Activated B cell treated with CpG ODN at 0.5 μM for 24 hours (primary cell): ENCODE measurements at places on chromosomes 3 and 15.

GRCh38 chr3:71120012-71120411 is 463.5 kb downstream of the FOXP1 start:
- no peak for DNase-seq

DNA sequence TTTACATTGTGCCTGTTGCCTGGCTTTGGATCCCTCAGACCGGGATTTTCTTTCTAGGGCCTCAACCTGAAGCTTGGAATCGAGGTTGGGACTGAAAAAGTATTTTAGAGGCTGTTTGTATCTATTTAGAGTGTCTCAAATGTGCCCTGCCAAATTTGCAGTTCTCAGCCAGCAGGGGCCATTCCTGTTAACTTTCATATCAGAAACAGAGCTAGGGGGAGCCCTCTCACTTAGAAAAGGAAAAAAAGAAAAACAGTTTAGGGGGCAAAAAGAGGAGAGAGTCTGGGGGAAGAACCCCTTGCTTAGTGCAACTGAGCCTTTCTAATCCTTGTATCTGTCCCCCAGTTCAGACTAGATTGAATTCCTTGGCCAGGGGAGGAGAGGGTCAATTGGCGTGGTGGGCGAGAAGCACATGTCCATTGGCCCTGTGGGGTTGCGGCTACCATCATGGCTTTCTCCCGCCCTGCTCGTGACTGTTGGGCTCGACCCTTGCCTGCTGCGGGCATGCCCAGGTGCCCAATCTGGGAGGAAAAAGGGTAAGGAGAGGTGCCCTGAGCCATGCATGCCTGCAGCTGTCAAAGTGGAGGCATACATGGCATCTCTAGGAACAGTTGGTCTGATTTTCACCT is 101.6 kb downstream of the CFAP44 start:
- no peak for DNase-seq

DNA sequence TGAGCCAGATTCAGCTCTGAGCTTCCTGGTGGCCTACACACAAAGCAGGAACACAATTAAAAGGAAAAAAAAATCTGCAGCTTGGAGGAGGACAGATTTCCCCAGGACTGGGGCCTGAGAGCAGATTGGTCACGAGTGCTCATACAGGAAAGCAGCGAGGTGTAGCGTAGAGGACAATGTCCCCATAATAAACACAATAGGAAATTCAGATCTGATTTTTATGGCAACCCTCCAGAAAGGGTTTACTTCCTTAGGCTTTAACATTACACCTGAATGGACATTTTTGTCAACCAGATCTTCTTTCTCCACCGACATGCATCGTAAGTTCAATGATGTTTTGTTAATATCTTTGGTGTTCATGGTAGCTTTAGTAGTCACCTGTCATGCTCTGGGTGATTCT is 23.3 kb downstream of the SLC6A20 start:
- no peak for DNase-seq

GRCh38 chr3:46895204-46895660 is 17.7 kb downstream of the PTH1R start:
- peak; percentile 76 for DNase-seq

DNA sequence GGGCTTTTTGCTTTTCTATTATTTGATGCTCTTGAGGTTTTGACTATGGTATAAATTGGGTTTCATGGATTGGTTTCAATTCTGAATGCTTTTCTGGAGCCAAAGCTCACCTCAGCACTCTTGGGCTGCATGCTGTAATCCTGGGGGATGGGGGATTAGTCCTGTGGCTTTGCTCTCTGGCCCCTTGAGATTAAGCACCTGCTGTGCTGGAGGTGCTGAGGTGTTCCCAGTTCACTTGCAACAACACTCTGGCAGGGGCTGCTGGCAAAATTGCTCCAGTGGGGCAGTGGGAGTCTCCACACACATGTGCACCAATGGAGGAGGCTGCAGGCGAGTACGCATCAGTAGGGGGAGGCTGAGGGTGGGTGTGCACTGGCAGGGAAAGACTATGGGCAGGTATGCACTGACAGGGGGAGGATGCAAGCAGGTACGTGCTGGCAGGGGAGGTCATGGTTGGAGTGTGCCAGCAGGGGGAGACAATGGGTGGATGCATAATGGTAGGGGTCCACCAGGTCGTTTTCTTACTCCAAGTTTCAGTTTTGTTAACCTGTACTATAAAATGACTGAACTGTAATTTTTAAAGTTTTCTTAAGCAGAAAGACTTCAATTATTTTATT is 489.2 kb downstream of the FGF12 start:
- DNase-seq: no peak

GRCh38 chr15:31402511-31403056 is 75.9 kb downstream of the KLF13 start:
- no peak for DNase-seq

GRCh38 chr3:112086875-112087524 is 811 bp downstream of the C3orf52 start:
- no peak for DNase-seq

GRCh38 chr3:133475245-133476010 is 75.6 kb downstream of the BFSP2 start:
- DNase-seq: no peak

DNA sequence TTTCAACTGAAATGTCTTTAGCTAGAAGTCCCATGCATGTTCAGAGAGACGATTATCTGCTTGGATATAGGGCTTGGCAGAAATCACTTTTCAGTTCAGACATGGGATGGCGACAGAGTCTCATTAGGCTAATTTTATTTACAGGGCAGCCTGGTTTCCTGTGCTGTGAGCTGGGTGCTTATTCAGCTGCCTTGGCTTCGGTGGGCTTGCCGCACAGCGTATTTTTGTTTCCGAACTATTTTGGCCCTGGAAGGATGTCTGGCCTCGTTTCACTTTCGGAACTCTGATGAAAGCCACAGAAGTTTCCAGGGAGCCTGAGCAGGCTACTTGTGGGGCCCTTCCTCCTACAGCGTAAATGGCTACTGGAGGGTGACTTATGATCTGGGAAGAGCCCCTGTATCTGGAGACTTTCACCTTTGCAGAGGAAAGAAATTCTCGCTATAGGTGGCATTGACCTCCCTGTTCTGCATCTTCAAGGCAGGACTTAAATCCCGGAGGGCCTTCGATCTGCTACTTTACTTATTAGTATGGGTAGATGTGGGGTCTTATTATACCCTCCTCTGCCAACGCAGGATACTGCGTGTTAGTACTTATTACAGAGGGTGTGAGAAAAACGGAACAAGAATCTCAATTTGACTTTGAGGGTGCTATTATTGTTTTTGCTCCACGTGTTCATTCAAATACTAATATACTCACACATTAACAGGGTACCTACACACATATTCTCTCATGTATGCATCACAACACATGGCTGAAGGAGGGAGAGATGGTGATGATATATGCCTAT is 364.0 kb upstream of the RBMS3 start:
- DNase-seq: no peak

DNA sequence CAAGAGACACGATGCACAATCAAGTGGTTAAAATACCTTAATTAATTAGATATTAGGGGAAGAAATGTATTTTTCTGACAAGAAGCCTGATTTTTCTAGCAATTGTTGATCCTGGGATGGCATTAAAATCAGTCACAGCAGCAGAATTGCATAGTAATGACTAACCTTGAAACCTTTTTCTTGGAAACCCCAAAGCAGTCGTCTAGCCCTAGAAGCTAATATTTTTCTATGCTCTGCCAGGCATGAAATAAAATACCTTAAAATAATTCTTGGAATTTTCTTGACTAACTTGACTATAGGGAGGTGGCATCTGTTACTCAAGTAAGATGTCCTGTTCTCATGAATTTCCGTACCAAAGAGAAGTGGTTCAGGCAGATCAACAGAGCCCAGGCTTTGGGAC is 204.1 kb downstream of the THRB start:
- no peak for DNase-seq

GRCh38 chr3:105933871-105934270 is 65.1 kb upstream of the CBLB start:
- DNase-seq: no peak

- DNase-seq: no peak
Observed at GRCh38 chr3:20861454-20861853, 675.4 kb upstream of the SGO1 start.

GRCh38 chr3:178690571-178690970 is 154.3 kb downstream of the KCNMB2 start:
- no peak for DNase-seq

DNA sequence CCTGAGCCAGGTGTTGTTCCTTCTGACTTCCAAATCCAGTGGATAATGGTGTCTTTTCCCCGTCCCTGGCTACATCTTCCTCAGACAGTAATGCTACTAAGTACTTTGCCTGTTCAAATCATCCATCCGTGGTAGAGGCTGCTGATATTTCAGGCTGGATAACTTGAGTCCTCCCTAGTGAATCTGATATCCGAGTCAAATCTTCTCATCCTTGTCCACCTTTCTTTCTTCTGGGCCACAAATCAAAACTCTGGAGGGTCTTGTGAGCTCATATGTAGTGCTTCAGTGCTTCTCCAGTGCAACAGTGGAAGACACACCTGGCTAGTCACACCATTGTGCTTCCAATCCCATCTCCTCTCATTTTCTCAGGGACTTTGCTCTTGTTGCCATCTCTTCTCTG is 11.2 kb downstream of the SH3GL3 start:
- no peak for DNase-seq

- no peak for DNase-seq
Observed at GRCh38 chr3:72439321-72440183, 408.7 kb downstream of the SHQ1 start.

DNA sequence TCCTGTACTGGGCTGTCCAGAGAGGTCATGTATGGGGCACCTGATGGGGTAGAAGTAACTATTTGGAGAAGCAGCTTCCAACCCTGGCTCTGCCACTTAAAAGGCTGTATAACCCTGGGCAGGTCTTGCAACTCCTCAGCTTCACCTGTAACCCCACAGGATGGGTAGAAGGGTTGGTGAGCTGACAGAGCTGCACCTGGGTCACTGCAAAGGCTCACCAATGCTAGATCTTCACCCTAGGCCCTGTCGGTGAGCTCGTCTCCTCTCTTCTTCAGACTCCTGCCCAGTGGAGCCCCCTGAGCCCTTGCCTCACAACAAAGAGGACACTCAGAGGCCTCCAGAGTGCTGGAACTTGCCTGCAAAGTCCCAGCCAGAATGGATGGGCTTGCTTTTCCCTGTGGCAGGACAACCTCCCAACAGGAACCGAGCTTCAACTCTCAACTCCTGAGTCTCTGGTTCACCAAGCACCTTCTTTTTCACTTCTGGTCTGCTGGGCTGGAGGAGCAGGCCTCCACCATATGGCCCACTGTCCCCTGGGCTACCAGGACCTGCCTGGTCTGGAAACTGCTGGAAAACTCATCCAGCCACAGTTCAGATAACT is 45.9 kb downstream of the XXYLT1 start:
- DNase-seq: no peak

DNA sequence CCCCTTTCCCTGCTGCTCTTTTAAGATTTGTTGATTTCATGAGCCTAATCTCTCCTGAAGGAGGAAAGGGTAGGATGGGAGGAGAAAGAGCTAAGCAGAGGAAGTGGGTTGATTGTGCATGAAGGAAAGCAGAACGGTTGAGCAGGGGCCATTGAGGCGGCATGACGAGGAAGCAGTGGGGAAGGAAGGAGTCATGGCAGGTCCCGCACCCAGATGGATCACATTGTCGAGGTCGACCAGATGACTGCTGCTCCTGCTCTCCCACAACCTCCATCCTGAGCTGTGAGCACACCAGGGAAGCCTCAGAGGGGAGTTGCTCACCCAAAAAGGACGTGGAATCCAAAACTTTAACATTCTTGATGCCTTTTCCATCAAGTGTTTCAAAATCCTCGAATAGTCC is 42.8 kb downstream of the ABTB1 start:
- no peak for DNase-seq

- DNase-seq: no peak
Observed at GRCh38 chr3:135538123-135538522, 427.4 kb upstream of the PPP2R3A start.

- no peak for DNase-seq
Observed at GRCh38 chr3:138653567-138653966, 45.0 kb downstream of the FAIM start.

GRCh38 chr3:41525303-41526064 is 326.2 kb downstream of the CTNNB1 start:
- no peak for DNase-seq

- no peak for DNase-seq
Observed at GRCh38 chr15:96544162-96544756, 213.8 kb downstream of the NR2F2 start.

GRCh38 chr3:71152892-71153265 is 430.6 kb downstream of the FOXP1 start:
- DNase-seq: no peak

DNA sequence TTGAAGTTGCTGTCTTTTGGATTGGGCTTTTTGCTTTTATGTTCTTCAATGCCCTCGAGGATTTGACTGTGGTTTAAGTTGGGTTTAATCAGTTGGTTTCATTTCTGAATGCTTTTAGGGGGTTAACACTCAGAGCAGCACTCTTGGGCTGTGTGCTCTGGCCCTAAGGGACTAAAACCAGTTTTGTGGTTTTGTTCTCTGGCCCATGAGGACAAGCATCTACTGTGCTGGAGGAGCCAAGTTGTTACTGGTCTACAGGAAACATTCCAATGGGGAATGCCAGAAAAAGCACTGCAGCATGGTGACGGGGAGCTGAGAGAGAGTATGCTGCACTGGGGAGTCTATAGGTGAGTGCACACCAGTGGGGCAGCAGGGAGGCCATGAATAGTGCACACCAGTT is 596.9 kb downstream of the ZBBX start:
- DNase-seq: no peak

DNA sequence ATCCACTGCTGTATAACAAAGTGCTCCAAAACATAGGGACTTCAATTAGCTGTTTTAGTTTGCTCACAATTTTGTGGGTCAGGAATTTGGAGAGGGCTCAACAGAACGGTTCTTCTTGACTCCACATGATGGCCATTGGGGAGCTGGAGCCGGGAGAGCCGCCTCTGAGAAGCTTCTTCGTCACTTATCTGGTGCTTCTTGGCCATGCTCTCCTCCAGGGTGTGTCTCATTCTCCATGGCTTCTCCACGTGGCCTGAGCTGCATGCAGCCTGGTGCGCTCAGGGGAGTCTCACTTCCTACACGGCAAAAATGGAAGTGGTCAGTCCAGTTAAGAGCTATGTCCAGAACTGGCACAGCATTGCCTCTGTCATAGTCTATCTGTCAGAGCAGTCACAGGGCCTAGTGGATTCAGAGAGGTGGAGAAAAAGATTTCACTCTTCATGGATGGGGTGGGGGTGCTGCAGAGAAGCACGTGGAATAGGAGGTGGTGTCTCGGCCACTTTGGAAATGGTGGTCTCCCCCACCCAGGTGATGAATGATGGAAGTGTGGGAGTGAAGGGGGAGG is 26.3 kb upstream of the PRR23E start:
- no peak for DNase-seq

GRCh38 chr15:28946803-28947202 is 61.0 kb downstream of the APBA2 start:
- DNase-seq: no peak

- DNase-seq: no peak
Observed at GRCh38 chr3:134369861-134370596, 4.2 kb downstream of the AMOTL2 start.

DNA sequence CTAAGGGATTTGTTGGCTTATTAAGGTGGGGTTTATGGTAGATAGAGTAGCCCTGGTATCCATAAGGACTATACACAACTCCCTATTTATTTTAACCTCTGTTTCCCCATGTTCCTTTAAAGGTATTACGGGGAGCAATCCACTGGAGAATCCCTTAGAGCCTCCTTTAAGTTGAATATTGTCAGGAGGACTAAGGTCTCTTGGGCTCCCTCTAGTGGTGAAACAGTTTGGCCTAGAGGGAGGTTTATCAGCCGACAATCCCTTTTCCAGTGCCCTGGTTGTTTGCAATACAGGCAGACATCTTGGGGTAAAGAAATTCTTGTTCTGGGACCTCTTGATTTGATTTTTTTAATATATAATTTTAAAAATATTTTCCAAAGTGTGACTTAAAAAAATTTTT is 12.9 kb downstream of the OPA1 start:
- no peak for DNase-seq

- DNase-seq: no peak
Observed at GRCh38 chr3:12148183-12148940, 10.3 kb downstream of the TIMP4 start.
